T-helper 1 cell (primary cell): ENCODE measurements at places on chromosomes 12 and 14.

DNA sequence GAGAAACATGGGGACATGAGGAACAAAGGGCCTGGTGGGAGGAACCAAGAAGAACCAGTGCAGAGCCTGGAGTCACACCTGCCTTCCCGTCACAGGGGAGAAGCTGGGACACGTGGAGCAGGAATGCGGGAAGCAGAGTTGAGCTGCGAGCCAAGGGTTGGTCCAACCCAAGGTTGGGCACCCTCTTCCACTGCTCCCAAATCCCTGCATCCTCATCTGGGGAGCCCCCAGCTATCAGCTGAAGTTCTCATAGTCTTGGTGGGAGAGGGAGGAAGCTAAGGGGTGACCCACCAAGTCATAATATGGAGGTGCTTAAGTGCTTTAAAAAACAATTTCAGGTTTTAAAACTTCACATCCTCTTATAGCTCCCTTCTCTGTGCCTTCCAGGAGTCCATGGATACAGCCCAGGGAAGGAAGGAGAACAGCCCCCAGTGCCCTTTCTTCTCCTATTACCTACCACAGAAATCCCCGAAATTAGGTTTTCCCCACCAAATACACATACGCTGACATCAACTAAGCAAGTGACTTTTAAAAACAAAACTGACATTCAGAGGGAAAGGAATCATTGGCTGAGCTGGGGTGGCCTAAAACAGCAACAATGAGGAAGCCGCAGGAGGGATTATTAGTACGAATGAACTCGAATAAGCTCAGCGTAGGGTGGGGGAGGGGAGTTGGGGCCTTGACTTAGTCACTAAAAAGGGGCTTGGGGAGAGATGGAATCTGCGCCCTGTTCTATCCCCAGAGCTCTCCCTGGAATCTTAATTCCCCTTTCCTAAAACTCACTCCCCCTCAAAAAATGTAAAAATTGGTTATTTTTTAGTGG, 4.5 kb downstream of the MYL6 start:
- DNase-seq: no peak

- no peak for DNase-seq
Measured at GRCh38 chr14:87161502-87161901, 831.5 kb downstream of the GALC start.

GRCh38 chr14:67622675-67623074, 3.0 kb downstream of the ARG2 start:
- DNase-seq: no peak

- DNase-seq: no peak
Measured at GRCh38 chr14:101458741-101459550, 102.3 kb upstream of the DIO3 start.

DNA sequence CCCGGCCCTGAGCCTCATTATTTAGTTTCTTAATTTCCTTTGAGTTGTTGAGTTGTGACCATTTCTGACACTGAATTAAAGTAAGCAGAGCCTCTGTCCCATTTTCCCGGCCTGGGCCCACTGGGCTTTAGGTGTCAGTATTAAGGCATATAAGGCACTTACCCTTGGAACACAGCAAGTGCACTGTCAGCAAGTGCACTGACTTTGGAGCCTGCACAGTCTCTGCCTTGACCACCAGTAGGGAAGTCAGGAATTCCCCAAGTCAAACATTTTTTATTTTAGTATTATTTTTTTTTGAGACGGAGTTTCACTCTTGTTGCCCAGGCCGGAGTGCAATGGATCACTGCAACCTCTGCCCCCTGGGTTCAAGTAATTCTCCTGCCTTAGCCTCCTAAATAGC, 56.6 kb downstream of the MAX start:
- DNase-seq: no peak

- DNase-seq: no peak
Measured at GRCh38 chr14:105210266-105211025, 29.3 kb upstream of the NUDT14 start.

- DNase-seq: no peak
Measured at GRCh38 chr12:89965993-89966392, 257.4 kb upstream of the ATP2B1 start.

GRCh38 chr12:53221203-53222080, 10.6 kb downstream of the RARG start:
- DNase-seq: peak; percentile 31

DNA sequence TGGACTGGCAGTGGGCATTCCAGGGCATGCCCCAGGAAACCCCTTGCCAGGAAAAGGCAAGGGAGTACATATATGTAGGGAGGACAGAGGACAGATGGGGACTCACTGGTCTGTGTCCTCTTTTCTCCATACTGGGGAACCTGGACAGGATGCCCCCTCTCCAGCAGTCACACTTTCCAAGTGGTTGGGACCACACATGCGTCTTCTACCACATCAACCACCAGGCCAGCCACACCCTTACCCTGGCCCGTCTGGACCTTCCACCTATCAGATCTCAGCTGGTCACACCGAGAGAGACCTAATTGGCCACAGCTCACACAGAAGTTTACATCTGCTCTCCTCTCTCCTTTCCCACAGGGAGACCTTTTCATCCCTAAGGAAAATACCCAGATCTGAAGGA, 8.3 kb downstream of the ANKRD33 start:
- DNase-seq: no peak

DNA sequence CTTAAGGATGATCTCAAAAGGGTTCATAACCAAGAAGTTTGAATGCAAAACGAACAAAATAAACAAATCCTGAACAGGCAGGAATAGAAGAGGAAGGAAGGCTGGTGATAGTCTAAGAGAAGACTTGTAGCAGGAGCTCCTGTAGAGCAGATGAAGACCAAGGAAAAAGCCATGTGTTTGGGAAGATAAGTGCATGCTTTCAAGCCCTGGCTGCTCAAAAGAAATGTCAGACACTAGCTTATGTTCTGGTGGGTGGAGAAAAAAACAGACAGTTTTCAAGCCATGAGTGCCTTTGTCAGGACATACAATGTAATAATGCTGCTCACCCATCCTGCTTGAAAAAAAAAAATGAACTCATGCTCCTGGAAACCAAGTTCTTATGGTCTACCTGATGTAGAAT, 27.4 kb downstream of the TAOK3 start:
- DNase-seq: no peak

GRCh38 chr12:94240171-94240570, 91.8 kb downstream of the PLXNC1 start:
- DNase-seq: no peak

DNA sequence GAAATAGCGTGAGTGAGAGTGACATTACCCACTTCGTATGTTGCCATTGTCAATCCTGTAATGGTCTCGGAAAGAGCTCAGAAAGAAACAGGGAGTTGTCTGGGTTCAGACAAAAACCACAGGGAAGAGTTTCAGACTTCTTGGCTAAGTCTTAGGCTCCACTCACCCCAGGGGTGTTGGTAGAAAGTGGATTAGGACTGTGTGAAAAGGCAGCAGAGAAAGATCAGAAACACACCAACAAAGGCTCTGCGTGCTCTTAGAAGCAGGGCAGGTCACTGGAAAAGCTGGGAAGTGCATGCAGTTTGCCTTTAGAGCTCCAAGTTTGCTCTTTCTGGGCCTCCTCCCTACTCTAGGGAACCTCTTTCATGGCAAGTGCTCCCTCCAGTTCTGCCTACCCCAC, 106.1 kb upstream of the PLXNC1 start:
- no peak for DNase-seq

- DNase-seq: no peak
Measured at GRCh38 chr14:67429510-67430205, 17.7 kb upstream of the PLEK2 start.

- DNase-seq: no peak
Measured at GRCh38 chr12:76739896-76740295, 24.0 kb upstream of the ZDHHC17 start.

- DNase-seq: no peak
Measured at GRCh38 chr14:85332401-85332800, 197.5 kb upstream of the FLRT2 start.

DNA sequence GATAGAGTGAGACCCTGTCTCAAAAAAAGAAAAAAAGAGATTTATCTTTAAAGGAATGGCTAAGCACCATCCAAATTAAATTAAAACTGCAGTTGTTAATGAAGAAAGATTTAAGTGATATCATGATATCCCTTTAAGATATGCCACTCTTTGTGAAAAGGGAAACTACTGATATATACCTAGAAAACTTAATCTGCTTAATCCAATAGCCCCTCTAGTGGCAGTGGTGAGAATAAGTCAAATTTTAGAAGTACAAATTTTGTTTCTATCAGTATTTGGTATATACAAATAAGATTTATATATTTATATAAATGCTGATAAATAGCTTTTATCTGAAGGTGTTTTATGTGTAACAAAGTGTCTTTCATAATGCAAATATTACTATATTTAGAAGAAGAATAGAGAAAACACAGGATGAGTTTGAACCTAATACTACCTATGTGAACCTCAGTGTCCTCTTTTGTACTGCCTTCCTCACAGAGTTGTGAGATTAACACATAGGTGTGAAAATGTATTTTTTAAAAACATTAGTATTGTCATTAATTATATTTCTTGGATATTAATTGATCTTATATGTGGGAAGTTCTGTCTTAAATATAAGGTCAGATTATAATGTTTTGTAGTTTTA, 51.4 kb upstream of the GARIN2 start:
- no peak for DNase-seq
